NCI-H69 (cell line): ENCODE measurements at places on chromosomes 4 and X.
A peak's percentile ranks its signal among the peaks of the same experiment; 100 is the strongest.

DNA sequence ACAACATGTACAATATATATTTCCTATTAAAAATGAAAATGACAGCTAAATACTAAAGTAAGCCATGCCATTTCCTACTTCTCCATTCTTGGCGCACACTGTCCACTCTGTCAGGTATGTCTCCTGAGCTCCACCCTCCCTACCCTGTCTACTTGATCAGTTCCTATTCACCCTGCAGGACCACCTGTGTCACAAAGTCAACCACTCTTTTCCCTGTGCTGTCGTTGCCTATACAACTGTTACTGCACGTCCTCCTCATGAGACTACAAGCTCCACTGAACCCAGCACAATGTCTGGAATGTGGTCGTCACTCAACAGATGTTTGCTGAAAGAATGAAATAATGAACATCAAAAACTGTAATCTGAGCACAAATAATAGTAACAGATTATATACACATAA is 54.9 kb downstream of the SLC9A7 start:
- DNase-seq: peak; percentile 15

DNA sequence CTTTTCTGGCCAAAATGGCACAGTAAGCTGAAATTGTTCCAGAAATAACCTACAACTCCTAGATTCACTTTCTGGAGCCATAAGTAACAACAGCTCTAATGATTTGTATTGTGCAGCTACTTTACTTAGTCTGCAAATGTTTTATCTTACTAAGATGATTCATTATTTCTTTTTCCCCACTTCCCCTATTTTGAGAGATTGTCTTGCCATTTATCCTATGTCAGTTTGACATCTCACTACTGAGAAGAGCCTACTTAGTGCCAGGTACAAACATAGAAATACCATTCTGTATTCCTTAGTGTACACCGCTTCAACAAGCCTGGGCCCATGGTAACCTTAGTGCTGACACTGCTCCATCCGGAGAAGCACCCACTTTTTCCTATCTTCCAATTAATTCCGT is 13.8 kb upstream of the STK26 start:
- DNase-seq: no peak

DNA sequence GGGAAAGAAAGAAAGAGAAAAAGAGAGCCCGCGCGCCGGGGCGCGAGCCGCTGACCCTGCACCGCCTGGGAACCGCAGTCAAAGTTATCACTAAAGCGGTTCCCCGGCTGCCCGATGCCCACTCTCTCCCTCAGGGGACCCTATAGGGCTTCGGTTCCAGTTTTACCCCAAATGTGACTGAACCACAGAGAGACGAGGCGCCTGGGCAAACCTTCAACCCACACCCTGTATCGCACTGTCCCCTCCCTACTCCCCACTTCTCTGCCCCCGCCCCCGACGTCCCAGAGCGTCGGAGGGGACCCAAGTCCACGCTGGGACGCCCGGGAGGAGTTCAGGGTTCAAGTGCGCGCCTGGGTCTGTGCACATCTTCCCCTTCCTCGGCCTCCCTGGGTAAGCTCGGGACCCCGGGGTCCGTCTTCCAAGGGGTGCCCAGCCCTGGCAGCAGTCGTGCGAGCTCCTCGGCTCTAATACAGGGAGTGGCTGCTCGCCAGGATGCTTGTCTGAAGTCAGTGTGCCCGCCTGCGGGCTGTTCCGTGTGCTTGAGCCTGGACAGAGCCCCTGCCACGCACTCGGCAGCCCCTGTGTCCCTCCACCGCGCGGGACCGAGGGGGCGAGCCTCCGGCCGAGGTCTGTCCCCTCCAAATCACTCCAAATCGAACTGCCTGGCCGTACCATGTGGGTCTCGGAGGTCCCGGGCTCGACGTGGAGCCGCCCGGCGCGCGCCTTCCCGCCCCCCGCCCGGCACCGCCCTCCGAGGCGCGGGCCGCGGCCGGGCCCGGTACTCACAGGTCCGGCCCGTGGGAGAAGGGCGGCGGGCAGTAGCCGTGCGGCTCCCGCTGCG is 960 bp downstream of the TRPC3 start:
- DNase-seq: peak; percentile 40

GRCh38 chr4:122297694-122298093 is 81.1 kb upstream of the ADAD1 start:
- DNase-seq: no peak

DNA sequence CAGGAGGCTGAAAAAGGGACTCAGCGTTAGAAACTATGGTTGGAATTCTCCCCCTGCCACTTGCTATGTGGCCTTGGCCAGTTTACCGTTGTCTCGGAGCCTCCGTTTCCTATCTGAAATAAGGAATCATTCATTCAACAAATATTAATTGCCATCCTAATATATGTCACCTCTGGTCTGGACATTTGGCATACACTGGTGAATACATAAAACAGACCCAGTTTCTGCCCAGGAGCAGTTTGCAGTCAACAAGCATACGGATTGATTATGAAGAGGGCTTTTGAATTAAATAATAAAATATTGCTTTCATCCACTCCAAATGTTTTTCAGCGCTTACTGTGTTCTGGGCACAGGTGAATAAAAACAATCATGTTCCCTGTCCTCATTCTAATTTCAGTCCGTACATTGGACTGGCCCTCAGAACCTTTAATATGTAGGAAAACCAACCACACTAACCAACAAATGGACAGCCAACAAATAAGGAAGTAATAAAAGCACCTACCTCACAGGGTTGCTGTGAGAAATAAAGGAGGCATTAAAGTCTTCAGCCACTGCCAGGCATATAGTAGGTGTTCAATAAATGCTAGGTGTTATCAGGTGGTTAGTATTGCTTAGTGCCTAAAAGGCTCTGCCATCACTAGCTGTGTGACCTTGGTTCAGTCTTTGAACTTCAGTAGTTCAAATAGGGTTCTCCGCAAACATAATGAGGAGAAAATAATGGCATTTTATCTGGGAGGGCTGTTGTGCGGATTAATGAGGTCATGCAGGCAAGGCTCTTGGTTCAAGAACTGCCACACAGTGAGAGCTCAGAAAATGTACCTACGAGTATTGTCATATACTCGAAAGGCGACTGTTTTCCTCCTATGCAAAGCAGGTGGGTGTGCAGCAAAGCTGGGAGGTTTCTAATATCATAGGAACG is 7.3 kb upstream of the GSX2 start:
- no peak for DNase-seq

DNA sequence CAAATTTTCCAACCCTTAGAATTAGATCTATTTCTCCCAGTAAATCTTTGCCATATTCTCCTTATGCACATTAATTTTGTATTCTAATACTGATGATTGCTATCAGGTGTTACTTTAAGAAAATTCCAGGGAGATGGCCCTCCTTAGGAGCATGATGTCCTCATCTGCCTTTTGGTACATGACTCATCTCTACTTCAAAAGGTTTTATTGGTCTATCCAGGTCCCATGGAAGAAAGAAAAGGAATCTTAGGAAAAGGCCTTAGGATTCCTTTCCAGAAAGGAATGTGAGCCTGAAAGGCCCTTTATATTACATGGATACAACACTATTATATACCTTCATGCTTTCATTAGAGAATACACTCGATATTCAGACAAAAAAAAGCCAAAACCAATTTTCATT is 968.2 kb downstream of the STIM2 start:
- DNase-seq: no peak

DNA sequence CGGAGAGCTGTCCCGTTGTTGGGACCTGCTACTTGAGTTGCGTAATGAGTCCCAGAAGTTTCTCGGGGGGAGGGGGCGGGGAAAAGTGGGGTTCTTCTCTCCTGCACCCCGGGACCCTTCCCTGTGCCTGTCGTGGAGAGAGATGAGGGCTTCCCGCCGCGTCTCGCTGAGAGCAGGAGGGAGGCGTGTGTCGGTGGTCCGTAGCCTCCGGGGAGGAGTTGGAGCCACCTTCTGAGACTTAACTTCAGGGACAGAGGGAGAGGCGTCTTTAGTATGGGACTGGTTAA is 698 bp downstream of the AFF1 start:
- DNase-seq: no peak

- DNase-seq: peak; percentile 88
These were observed 598.2 kb upstream of the BOD1L1 start for GRCh38 chr4:14225688-14226207.

DNA sequence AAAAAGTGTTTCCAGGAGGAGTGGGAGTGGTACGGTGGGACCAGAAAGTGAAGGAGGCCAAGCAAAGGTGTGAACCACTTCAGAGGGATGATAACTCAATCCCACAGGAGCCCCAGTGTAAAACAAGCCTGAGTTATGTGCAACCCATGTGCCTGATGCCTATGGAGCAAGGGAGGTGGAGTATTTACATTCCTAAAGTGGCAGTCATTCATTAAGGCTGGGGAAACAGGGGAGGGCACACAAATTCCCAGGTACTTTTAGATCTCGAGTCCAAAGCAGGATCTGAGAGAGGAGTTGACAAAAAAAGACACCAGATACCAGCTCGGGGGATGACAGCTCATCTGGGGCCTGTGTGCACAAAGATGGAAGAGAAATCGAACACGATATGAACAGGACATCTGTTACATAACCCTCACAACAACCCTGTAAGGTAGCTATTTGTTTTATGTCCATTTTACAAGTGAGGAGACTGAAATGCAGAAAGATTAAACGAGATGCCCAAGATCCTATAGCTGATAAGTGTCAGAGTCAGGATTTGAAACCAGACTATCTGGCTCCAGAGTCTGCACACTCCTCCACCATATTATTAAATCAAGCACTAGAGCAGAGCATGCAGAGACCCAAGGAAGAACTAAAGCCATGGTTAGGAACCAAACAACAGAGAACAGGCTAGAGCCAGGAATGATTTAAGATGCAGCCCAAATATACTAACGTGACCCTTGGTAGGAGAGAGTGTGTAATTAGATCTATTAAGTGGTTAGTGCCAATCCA is 91.9 kb upstream of the MAPK10 start:
- peak; percentile 64 for DNase-seq

GRCh38 chr4:74531963-74532794 is 87.2 kb downstream of the AREG start:
- peak; percentile 29 for DNase-seq

- no peak for DNase-seq
These were observed 1496.2 kb downstream of the TECRL start for GRCh38 chr4:62913065-62913464.

DNA sequence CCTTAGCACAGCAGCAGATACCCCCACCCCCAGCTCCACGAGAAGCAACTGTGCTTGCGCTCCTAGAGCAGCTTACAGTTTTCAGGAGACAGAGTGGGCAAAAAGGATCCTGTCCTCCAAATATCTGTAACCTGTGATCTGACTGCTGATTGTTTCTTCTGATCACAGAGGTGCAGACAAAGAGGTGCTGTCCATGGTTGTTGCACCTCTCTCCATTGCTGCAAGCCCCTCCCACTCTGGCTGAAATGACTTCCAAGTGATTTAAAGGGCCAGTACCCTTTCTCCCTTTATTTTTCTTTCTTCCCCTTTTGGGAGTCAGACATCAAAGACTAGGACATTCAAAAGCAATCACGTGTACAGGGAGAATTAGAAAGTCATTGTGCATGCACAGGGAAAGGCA is 205.3 kb upstream of the GEMIN8 start:
- DNase-seq: no peak

- DNase-seq: no peak
These were observed 127.6 kb upstream of the GATB start for GRCh38 chr4:151888367-151888866.

DNA sequence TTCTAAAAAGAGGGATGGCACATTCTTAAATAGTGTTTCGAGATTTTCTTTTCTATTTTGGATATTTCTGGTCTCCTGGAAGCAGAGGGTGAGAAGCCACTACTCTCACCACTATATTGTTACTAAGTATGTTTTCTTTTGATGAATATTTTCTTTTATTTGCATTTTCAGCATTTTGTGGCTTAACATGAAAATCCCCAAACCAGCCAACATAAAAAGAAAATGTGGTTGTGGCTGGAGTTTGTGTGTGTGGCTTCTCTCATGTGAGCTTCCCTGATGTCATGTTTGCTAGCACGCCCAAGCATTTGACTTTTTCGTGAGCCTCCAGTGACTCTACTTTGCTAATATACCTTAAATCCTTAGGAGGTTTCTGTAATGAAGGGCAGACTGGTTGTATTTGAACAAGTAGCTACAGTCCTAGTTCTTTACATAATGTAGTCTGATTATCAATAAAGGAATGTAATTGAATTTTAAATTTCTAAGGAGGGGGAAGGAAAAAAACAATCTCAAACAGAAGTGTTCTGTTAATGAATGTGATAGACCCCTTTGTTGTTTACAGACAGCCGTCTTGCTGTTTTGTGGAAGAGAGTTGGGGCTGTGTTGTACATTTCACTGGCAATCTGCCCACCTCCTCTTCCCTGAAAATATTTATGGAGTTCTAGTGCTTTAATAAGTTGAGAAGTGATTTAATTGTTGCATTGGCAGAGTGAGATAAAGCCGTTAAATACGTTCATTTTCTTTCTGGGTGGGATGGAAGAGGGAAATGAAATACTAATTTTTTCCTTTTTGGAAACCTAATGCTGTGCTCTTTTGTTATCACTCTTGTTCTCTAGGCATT is 114.6 kb downstream of the ARHGAP10 start:
- DNase-seq: no peak

DNA sequence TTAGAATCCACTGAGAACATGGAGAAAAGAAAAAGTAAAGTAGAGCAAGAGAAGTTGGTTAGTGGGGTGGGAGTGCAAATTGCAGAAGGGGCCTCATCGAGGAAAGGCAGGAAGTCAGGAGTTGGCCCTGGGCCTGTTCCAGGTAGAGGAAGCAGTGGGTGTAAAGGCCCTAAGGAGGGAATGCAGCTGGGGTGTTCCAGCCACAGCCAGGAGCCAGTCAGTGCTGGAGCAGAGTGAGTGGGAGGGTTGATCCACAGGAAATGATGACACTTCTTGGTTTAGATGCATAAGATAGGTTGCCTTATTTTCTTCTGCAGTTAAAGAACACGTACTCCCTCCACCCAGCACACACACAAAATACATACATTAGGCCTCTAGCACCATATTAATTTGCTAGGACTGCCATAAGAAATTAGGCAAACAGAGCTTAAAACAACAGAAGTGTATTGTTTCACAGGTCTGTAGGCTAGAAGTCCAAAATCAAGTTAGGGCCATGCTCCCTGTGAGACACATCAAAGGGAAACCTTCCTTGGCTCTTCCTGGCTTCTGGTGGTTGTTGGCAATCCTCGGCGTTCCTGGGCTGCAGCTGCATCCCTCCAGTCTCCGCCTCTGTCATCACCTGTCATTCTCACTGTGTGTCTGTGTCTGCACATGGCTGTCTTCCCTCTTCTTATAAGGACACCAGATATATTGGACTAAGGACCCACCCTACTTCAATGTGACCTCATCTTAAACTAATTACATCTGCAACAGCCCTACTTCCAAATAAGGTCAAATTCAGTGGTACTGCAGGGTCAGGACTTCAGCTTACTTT is 205.9 kb downstream of the AASDH start:
- DNase-seq: peak; percentile 3

DNA sequence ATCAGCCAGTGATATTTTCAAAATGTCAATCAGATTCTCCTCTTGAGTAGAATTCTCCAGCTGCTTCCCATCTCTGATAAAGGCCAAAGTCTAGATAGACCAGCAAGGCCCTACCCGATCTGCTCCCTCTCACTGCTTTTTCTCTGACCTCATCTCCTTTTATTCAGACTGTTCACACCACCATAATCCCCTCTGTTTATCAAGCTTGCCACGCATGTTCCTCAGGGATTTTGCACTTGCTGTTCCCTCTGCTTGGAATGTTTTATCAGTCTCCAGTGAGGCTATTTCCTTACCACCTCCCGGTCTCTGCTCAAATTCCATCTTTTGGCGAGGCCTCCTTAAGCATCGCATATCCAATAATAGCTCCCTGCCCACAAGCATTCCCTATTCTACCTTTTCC is 20.1 kb downstream of the NOCT start:
- DNase-seq: no peak

GRCh38 chr4:76280488-76281441 is 25.8 kb upstream of the STBD1 start:
- no peak for DNase-seq
